Stimulated activated effector memory CD8-positive, alpha-beta T cell treated with anti-CD3 and anti-CD28 coated beads, Interleukin-12 subunit alpha, Interleukin-12 subunit beta, amount 100 ng/mL, for 72 hours (primary cell): ENCODE measurements at places on chromosomes 12 and 14.

DNA sequence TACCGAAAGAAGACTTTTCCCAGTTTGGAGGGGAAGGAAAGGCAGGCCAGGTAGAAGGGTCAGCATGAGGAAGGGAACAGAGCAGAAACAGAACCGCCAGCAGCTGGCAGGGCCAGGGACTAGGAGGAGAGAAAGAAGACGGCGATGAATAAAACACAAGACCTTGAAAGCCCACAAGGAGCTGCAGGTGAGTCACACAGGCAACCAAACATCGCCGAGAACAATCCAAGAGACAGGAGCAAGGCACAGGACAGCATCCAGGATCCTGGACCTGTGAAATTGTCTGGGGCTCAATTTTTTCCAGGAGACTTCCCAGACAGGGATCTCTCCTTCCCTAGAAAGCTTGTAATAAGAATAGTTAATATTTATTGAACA is 47.3 kb downstream of the NUAK1 start:
- DNase-seq: no peak

DNA sequence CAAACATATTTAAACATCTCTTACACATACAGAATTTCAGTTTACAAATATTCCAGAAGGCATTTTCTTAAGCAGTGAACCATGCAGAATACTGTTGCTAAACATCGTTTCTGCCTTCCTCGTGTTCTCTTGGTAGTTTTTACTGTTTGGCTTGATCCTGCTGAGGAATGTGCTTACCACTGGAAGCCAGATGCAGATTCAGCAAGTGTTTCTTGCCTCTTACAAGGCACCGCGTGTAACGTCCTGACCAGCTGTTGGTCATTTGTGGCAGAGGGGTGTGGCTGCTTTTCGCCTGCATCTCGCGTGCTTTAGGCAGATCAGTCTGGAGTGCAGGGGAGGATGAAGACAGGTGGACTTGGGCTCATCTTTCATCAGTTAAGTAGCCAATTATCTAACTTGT is 12.4 kb downstream of the EIF2B1 start:
- no peak for DNase-seq

GRCh38 chr12:28711421-28711820 is 437.7 kb upstream of the FAR2 start:
- no peak for DNase-seq

- DNase-seq: no peak
Measured at GRCh38 chr14:67345583-67345982, 14.0 kb downstream of the ATP6V1D start.

GRCh38 chr14:104250175-104250574 is 111.8 kb downstream of the KIF26A start:
- peak; percentile 32 for DNase-seq

GRCh38 chr14:96739200-96739910 is 57.8 kb upstream of the VRK1 start:
- DNase-seq: no peak

DNA sequence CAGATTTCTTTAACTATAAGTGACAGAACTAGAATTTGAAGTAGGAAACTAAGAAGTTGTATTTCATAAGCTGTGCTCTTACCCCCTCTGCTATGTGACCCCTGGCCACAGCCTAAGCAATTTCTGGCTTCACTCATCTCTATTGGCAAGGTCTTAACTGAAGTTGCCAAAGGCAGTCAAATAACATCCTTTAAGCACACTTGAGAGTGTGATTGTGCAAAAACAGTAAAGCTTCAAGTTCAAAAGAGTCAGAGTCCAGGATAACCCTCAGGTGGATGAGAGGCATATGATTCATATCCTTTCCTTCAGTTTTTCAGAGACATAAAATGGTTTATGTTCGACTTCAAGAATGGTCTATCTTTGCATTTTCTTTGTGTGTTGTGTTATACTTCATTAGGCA is 45.2 kb downstream of the GRIP1 start:
- DNase-seq: no peak

GRCh38 chr14:98959958-98960616 is 311.9 kb downstream of the BCL11B start:
- no peak for DNase-seq

DNA sequence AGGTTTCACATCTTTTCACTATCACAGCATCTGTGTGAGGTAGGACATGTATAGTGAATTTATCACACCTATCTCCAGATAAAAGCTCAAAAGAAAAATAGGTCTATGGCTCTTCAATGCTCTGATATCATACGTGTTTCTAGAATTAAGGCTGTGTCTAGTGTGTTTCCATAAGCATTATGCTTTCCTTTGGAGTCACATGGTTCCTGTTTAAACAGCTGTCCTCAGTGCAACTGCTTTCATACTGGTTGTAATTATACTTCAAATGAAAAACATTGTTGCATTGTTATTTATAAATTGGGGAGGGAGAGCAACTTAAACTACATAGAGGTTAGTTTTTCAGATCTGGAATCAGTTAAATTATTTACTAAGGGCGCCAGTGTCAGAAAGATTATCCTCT is 151.6 kb downstream of the SYT1 start:
- no peak for DNase-seq

GRCh38 chr12:101740566-101740965 is 1.3 kb upstream of the SYCP3 start:
- DNase-seq: no peak

DNA sequence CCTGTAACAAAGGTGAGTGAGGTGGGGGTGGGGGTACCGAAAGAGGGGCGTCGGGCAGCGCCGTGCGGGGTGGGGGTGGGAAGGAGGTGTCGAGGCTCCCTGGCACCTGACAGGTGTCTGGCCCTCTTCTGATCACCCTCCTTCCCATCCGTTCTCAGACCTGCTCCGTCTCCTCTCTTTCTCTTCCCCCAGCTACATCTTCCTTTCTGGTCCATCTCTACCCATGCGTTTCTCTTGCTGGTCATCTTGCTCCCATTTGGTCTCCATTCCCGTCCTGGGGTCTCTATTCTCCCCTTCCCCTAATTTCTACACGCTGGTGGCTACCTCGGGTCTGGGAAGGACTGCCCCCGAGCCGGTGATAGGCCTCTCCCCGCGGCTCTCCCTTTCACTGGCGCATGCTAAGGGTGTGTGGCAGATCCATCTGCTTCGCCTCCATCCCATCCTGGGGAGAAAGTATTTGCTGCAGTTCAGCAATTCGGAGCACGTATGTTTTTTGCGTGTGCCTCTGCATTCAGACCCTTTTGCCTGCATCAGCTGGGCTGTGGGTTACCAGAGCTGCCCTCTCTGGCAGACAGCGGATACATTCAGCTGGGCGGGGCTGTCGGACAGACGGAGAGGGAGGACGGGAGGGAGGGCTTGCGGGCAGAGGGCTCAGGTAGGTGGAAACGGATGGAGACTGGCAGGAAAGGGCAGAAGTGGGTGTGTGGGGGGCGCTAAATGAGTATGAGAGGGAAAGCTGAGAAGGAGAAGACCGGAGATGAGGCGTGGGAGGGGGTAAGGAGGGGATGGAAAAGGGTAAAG is 730 bp downstream of the CLSTN3 start:
- DNase-seq: peak; percentile 38
